NCI-H1436 (cell line): ENCODE measurements at places on chromosomes 6 and 20.

DNA sequence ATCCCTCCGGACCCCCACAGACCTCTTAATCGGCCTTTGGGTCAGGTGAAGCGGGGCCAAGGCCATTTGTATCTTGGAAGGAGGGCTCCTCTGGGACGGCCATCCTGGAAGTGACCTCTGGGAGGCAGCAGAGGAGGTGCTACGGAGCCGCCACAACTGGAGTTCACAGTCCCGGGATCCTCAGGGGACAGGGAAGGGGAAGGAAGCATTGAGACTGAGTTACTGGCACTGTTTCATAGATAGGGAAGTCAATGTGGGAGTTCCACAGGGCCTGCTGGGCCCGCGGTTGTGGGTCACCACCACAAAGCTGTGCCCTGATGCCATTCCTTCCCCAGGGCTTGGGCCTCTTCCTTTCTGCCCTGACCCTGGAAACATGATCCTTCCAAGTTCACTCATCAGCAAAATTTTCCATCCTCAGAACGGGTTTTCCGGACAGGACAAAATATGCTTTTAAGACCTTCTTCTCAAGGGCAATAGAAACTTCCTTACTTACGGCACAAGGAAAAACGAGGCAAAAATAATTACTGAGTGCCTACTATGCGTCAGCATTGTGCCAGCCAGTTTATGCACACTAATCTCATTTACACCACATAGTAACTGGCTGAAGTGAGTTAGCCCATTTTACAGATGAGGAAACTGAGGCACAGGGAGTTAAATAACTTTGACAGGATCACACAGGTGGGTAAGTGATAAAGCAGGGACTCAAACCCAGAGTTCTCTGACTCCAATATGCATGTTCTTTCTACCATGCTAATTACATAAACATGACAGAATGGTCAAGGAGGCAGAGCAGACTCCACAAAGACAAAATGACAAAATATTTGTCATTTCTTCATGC lies 143.8 kb downstream of the UNC5CL start:
- no peak for DNase-seq

DNA sequence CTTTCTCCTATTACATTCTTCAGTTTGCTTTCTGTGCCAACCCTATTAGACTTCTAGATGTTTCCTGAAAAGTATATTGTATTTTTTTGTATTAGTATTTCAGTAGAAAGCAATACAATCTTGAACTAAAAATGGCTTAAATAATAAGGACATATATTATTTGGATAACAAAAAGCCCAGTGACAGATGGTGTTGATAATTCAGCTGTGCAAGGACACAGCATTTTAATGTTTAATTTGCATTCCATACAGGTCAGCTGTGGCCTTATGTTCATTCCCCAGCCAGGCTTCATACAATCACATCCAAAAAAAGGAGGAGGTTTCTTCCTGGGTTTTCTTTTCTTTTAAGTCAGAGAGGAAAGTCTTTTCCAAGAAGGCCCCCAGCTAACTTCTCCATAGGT lies 236.9 kb downstream of the CD109 start:
- DNase-seq = no peak

- peak; percentile 52 for DNase-seq
Observed at GRCh38 chr20:44728801-44729443, 13.8 kb downstream of the CCN5 start.

DNA sequence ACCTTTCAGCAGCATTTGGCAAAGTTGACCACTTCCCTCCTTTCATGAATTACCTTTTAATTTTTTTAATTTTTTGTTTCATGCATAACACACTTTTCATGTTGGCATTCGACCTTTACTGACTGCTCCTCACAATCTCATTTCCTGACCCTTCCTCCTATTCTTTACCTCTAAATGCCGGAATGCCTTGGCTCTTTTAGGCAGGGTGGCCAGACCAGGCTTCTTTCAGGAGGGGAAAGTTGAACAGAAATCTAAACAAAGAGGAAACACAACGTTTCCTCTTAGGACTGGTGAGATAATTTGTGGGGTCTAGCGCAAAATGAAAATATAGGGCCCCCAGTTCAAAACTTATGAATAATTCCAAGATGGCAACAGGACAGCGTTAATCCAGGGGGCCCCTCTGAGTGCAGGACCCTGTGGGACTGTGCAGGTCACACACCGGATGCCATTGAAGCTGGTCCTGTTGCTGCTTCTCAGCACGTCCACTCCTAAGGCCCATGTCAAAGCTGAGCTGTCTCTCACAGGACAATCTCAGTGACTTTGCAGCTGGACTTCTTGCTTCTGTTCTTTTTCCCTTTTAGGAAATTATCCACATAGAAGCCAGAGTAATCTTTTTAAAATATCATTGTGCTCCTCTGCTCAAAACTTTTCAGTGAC lies 313.8 kb downstream of the HDGFL1 start:
- DNase-seq = no peak

DNA sequence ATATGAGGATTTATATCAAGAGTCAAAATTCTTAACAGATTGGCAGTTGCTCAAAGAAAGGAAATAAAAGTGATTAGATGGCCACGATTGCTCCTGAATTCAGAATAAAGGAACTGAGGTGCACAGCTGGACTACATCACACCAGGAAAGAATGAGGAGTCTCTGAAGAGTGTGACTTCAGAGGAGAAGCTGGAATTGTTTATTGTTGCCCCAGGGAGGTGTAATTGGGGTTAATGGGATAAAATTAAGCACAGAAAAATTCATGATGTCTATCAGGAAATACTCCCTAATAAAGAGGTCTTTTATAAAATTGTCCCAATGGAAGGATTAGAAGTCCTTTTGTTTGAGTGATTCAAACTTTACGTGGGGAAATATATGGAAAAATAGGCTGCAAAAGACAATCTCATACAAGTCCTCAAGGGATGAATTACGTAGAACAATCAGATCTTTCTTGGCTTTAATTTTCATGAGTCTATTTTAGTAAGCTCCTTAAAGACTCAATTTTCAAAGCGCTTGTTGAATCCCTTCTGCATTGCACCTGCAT lies 208.6 kb upstream of the RNF217 start:
- DNase-seq = no peak

DNA sequence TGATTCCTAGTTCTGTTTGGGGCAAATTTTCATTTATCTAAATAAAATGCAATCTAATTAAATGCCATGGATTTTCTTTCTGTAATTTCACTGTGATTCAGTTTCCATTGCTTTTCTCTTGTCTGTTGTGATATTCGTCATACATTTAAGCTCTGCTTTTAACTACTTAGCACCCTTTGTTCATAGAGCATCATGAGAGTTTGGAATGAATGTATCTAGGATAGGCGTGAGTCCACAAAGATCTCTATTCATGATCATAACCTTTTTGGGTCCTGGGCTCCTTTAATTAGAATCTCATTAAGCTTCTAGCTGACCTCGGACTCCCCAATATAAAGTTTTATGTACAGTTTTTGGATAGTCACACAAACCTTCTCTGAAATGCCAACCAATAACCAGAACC lies 32.9 kb downstream of the ZBTB2 start:
- DNase-seq = no peak

DNA sequence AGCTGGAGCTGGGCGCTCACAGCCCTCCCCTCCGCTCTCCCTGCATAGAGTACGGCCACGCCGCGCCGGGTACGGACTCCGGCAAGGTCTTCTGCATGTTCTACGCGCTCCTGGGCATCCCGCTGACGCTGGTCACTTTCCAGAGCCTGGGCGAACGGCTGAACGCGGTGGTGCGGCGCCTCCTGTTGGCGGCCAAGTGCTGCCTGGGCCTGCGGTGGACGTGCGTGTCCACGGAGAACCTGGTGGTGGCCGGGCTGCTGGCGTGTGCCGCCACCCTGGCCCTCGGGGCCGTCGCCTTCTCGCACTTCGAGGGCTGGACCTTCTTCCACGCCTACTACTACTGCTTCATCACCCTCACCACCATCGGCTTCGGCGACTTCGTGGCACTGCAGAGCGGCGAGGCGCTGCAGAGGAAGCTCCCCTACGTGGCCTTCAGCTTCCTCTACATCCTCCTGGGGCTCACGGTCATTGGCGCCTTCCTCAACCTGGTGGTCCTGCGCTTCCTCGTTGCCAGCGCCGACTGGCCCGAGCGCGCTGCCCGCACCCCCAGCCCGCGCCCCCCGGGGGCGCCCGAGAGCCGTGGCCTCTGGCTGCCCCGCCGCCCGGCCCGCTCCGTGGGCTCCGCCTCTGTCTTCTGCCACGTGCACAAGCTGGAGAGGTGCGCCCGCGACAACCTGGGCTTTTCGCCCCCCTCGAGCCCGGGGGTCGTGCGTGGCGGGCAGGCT lies 4.6 kb downstream of the KCNK15 start:
- DNase-seq = no peak

DNA sequence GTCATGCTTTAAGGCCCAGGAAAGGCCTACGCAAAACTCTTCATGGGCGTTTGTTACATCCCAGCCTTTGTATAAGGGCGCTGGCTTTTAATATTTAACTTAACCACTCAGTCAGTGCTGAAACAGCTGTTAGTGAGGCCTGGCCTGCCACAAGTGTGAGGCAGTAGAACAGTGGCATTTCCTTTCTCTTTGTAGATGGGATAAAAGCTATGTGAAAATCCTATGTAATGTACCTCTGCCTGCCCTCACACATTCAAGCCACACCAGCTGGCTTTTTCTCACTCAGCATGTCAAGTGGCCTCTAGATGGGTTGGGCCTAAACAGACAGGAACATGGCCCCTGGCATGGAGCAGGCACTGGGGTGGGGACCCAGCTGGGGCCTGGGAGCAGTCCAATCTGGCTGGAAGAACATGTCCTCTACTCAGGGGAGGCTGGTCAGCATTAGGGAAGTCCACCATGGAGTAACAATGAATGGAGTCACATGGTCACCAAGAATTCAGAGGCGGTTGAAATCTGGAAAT lies 20.7 kb downstream of the CGA start:
- DNase-seq = no peak

DNA sequence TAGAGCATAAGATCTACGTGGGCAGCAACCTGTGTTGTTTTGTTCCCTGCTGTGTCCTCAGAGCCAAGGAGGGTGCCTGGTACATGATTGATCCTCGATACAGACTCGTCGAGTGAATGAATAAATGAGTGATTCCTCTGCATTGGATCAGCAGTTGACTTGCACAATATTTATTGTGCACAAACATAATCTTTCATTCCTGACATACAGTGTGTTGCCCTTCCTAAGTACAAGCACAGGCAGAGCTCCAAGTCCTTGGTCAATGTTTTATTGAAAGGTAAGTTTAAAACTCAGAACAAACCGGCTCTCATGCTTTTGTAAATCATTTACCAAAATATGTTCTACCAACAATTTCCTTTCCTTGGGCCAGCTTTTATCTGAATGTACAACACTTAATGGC lies 57.4 kb downstream of the STMND1 start:
- no peak for DNase-seq

DNA sequence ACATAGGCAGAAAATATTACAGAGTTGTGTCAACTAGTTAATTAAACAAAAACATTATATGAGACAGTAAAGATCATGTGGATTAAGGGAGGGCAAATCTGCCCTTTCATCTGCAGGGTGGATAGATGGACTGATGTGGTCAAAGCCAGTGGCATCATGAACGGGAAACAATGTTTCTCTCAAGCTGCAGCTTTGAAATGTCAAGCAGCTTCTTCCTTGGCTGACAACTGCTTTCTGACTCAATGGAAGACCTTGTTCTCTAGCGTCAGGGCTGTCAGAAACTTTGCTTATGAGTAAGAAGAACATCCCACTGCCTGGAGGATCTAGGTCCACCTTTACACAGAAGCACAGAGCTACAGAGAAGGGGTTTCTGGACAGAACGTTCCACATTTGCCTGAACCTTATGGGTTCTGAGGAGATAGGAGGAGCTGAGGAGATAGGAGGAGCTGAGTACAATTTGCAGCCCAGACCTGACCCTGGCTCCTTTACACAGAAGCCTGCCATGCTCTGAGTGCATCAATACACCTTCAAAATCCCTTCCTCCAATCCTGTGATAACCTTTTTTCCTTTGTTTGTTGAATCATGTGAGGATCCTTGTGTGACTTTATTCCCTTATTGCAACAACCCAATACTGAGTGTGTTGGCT lies 6.1 kb downstream of the CST5 start:
- no peak for DNase-seq

- no peak for DNase-seq
Observed at GRCh38 chr20:16048876-16049275, 524.4 kb downstream of the KIF16B start.

DNA sequence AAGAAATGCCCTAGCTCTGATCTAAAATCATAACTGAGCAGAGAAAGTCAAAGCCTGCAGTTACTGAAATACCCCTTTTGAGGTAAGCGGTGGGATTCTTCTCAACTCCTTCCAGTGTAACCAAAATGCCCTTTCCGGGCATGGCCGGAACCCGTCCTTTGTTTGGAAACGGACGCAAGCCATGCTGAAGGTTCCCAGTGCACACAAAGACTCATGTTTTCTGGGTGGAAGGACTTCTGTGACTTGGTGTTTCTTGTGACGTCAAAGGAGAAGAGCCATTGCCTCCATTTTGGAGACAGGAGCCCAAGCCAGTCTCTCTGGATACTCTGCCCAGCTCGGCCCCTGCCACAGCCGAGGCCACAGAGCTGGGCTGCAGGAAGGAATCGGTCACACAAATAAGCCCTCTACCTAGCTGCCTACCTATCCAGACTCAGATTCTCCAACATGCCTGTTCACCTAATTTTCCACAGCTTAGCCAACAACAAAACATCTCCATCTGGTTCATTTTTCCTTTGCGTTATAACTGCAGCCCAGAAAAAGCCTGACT lies 182.8 kb downstream of the TBXT start:
- no peak for DNase-seq

- DNase-seq = no peak
Observed at GRCh38 chr6:118386975-118387374, 161.1 kb upstream of the PLN start.

DNA sequence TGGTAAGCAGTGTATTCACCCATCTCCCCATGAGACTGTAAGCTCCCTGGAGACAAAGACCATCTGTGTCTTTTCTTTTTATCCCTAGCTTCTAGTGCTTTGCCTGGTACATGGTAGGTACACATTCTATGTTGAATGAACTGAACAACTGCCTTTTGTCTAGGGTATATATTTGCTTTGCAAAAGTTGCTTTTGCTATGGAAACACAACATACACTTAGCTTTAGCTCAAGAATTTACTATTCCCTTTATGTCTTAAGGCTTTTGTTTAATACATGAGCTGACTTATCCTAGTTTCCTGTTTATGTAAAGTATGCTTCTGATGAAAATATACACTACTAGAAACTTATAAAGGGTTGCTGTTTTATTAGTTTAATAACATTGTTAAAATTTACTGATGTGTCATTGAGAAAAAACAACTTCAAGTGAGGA lies 198.2 kb downstream of the PRL start:
- peak; percentile 23 for DNase-seq

DNA sequence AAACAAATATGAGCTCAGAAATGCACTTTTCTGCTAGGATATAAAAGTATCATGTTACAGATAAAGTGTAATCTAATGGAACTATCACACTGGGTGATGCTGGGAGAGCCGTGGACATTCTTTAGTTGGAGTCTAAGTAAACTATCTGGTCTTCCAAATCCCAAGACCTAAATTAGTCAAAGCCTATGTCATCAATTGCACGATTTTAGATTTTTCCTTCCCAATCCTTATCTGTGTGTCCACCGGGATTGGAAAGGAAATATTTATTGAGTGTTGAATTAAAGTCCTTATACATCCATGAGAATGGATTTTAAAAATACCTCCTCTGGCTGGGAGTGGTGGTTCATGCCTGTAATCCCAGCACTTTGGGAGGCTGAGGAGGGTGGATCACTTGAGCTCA lies 19.6 kb upstream of the MRAP2 start:
- no peak for DNase-seq

- no peak for DNase-seq
Observed at GRCh38 chr20:56627122-56628014, 1.7 kb upstream of the TFAP2C start.
